Activated naive CD8-positive, alpha-beta T cell treated with anti-CD3 and anti-CD28 coated beads, Interleukin-2, amount 50 U/mL, for 24 hours (primary cell): ENCODE measurements at places on chromosomes 2 and 18.

- DNase-seq, result no peak
- H3K27ac ChIP-seq, result no peak overlapping the region
- H3K27me3 ChIP-seq, result peaks cover 52% of the 10 kb centered on the region
- H3K4me1 ChIP-seq, result peaks cover 10% of the 10 kb centered on the region
- H3K36me3 ChIP-seq, result no peaks in the 10 kb centered on the region
- no peak overlapping the region for H3K4me3 ChIP-seq
These were observed 208.4 kb upstream of the SMAD2 start for GRCh38 chr18:48138660-48139430.

GRCh38 chr18:23503963-23504344, 643 bp downstream of the RMC1 start:
- DNase-seq, result no peak
- peaks cover 12% of the 10 kb centered on the region for H3K36me3 ChIP-seq
- no peaks in the 10 kb centered on the region for H3K27me3 ChIP-seq
- peak overlapping the region; percentile 96 for H3K4me3 ChIP-seq
- H3K4me1 ChIP-seq, result peaks cover 39% of the 10 kb centered on the region

- H3K4me1 ChIP-seq, result peaks cover 26% of the 10 kb centered on the region
- no peak overlapping the region for H3K27ac ChIP-seq
- H3K27me3 ChIP-seq, result peaks cover 74% of the 10 kb centered on the region
- H3K4me3 ChIP-seq, result peak overlapping the region; percentile 51
- no peak for DNase-seq
These were observed 13.5 kb downstream of the SIX3 start for GRCh38 chr2:44954889-44955592.

DNA sequence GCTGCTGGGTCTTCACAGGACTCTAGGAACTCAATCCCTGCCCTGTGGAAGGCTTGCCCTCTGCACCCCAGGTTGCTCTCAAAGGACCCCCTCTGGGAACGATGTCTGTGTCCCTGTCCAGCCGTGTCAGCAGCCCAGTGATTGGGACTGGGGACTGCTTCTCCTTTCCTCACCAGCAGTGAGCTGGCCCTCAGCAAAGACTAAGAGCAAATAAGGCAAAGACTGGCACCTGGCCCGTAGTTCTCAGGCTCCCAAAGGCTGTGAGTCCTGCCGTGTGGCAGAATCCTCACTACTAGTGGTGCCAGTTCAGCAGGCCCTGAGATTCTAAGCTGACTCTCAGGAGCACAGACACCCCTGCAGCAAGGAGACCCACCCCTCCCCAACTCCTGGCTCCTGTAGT, 47.8 kb downstream of the TMEM163 start:
- H3K27me3 ChIP-seq, result peaks cover 15% of the 10 kb centered on the region
- H3K4me1 ChIP-seq, result peaks cover 62% of the 10 kb centered on the region
- H3K4me3 ChIP-seq, result no peak overlapping the region
- H3K36me3 ChIP-seq, result no peaks in the 10 kb centered on the region
- peak overlapping the region; percentile 61 for H3K27ac ChIP-seq
- no peak for DNase-seq

- H3K36me3 ChIP-seq, result peaks cover 13% of the 10 kb centered on the region
- no peaks in the 10 kb centered on the region for H3K27me3 ChIP-seq
- DNase-seq, result no peak
- no peak overlapping the region for H3K4me3 ChIP-seq
- no peak overlapping the region for H3K27ac ChIP-seq
- H3K4me1 ChIP-seq, result no peaks in the 10 kb centered on the region
These were observed 37.0 kb downstream of the MRPL30 start for GRCh38 chr2:99217929-99218501.
